Stimulated activated CD8-positive, alpha-beta memory T cell treated with anti-CD3 and anti-CD28 coated beads, Interleukin-15, amount 100 ng/mL, for 1 hour (primary cell): ENCODE measurements at places on chromosomes 11 and 22.

- DNase-seq = no peak
Observed at GRCh38 chr11:82533628-82534327, 199.9 kb downstream of the FAM181B start.

- DNase-seq = no peak
Observed at GRCh38 chr22:50339945-50340879, 2.9 kb upstream of the PPP6R2 start.

GRCh38 chr11:120268686-120269085, 28.7 kb downstream of the POU2F3 start:
- no peak for DNase-seq

GRCh38 chr11:108115500-108116140, 5.7 kb upstream of the ACAT1 start:
- no peak for DNase-seq

DNA sequence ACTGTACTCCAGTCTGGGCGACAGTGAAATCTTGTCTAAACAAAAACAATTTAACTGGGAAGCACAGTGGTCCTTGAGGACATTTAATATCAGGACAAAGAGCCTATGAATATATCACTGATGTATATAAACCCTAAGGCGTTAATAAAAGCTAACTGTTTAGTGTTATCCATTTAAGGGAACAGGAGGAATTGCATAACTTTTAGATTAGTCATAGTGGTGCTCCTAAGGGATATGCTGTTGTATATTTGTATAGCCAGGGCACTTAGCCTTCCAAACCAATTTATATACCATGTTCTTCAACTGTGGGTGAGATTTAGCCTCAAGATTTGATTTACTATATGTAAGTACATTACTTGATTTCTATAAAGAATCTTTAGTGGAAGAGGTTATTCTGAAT, 3.0 kb upstream of the CHEK1 start:
- no peak for DNase-seq

DNA sequence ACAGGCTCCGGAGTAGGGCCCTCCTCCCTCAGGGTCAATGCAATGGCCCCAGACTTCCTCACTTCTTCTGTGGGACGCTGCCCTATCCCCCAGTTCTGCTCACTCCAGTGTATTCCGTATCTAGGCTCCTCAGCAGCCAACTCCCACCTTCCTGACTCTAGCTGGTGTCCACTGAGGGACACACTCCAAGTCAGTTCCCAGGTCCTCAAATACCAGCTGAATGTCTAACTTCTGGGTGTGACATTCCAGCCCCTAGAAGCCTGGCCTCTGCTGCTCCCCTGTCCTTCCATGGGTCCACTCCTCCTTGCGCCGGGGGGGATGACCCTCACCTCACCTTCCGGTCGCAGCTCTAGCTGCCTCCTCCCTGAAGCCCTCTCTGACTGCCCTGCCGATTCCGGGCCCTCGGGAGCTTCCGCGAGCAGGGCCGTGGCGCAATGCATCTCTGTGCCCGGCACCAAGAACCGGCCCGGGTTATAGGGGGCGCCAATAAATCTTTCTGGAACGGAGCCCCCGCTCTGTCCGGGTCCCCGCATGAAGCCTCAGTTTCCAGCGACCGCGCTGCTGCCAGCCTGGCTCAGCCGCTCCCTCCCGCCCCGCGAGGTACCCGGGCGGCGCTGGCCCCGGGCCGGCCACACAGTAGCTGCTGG, 15.4 kb downstream of the BAD start:
- DNase-seq = peak; percentile 11

- no peak for DNase-seq
Observed at GRCh38 chr11:128261011-128261421, 326.3 kb downstream of the ETS1 start.
